ENCODE measurements at places on chromosomes 12 and 14.

GRCh38 chr14:41642367-41642766 lies 35.7 kb downstream of the LRFN5 start:
- DNase-seq, result no peak

- no peak for DNase-seq
Measured at GRCh38 chr12:19576506-19577280, 137.4 kb downstream of the AEBP2 start.

GRCh38 chr12:124852329-124852831 lies 11.3 kb downstream of the SCARB1 start:
- no peak for DNase-seq

DNA sequence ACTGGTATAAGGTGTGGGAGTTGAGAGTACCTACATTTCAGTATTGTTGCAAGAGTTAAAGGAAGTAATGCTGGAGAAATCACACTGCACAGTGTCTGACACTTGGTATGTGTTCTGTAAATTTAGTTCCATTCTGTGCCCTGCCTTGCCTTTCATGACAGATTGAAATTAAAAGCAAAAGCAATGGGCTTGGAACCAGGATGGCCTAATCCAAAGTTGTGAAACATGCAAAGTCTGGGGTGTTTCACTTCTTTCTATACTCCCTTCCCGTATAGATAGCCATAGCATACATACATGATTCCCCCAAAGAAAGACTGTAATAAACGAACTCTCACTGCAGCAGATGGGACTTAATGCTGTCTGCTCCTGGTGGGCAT lies 281.1 kb downstream of the NRXN3 start:
- no peak for DNase-seq

DNA sequence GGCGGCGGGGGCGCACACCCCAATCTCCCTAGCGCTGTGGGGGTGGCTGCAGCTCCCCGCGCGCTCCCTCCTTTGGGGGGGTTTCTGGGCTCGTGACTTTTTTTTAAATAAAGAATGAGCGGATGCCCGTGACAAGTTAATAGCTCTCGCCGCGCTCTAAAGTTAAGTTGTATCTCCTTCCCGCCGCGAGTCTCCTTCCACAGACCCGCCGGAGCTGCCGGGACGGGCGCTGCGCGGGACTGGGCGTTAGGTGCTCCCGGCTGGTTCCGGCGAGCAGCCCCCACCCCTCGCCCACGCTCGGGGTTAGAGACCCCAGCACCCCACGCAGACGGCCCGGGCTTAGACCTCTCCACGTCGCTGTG lies 82.6 kb upstream of the HMGA2 start:
- DNase-seq, result no peak

GRCh38 chr14:79281244-79282152 lies 929.8 kb downstream of the DIO2 start:
- DNase-seq, result no peak

All from cortex of kidney (tissue), 1 donor.